ENCODE measurements at places on chromosomes 7 and 10.

GRCh38 chr10:7529638-7530037, 118.8 kb upstream of the SFMBT2 start:
- DNase-seq, result no peak

DNA sequence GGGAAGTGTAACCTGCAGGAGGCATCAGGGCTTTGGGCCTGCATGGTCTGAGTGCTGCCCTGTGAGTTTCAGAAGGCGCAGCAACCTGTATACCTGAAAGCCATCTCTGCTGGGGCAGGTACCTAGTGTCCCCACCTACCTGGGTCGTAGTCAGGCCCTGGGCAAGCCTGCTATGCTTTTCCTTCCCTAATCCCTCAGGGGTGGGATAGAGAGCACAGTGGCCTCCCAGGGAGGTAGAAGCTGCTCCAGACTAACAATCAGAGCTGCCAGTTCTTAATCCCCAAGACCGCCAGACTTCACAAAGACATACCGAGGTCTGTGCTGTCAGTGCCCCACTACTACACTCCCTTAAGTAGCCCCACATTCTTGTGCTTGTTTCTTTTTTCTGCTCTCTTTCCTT, 52.0 kb downstream of the PTEN start:
- no peak for DNase-seq

DNA sequence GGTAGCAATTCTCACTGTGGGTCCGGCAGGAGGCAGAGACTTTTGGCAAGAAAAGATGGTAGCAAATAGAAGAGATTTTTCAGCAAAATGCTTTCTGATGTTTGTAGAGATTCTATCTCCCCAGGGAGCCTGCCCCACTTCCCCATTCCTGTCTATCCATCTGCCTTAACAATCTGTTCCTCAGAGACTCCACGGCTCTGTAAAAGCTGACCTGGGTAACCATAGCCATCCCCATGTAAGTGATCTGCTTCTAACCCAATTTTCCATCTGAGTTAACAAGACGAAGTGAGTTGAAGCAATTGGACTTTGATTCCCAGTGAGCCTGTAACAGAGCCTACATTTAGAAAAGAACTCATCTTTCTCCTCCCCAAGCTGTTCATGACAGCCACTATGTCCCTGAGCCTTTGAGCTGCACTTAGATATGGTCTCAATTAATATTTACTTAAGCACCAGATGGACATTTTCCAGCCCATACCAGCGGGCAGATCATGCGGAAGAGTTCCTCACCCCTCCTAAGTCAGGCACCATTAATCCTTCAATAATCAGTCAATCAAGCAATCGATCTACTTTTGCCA, 896.1 kb downstream of the CCSER2 start:
- no peak for DNase-seq

- DNase-seq, result no peak
Observed at GRCh38 chr10:114376523-114376922, 27.8 kb downstream of the AFAP1L2 start.

- no peak for DNase-seq
Observed at GRCh38 chr10:73106301-73106700, 4.0 kb upstream of the NUDT13 start.

- no peak for DNase-seq
Observed at GRCh38 chr10:88372051-88372715, 210.9 kb downstream of the RNLS start.

DNA sequence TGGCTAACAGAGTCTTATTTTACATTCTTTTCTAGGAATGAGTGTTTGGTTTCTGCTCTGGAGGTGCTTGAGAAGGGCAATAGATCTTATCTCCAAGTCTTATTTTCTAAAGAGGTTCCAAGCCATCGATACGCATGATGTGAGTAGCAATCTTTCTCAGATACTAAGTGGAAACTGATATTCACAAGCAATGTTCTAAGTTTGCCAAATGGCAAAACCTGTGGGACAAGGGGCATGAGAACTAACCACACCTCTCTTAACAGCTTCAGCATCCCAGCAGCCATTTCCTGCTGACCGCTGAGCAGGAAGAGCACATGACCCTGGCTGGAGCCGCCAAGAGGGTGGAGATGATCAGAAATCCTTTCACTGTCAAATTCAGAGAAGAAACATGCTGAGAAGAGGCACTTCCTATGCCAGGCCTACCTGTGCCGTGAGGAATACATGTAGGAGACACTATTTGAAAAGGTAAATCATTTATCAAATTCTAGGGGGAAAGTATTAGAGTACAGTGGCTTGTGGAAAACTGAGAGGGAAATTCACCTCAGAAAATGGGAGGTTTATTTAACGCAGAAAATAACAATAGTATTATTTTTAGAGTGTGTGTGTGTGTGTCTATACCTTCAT, 35.2 kb downstream of the CCDC71L start:
- DNase-seq, result no peak

- DNase-seq, result no peak
Observed at GRCh38 chr10:43268491-43268890, 1.6 kb upstream of the RASGEF1A start.

GRCh38 chr10:86756511-86757112, at the start of gene BMPR1A:
Gene BMPR1A, plus strand, starts transcription at chr10:86756619. Its CDS starts 119,400 bp downstream, at chr10:86876019.
- no peak for DNase-seq

- peak; percentile 92 for DNase-seq
Observed at GRCh38 chr7:16916105-16916639, 34.4 kb upstream of the AGR3 start.

Data from NCI-H226 (cell line).